ENCODE measurements at places on chromosomes 4 and X.

- DNase-seq = peak; percentile 15
These were observed 94.1 kb upstream of the GPR50 start for GRCh38 chrX:151082077-151082948.

GRCh38 chr4:117239434-117239833 lies 154.1 kb upstream of the TRAM1L1 start:
- no peak for DNase-seq

GRCh38 chrX:53356186-53356585 lies 66.3 kb downstream of the SMC1A start:
- no peak for DNase-seq

GRCh38 chr4:165378745-165379677 lies at the start of gene CPE:
Gene CPE (plus strand): TSS chr4:165379008. CDS start chr4:165379222, 214 bp downstream.
- DNase-seq = no peak

GRCh38 chrX:37677243-37677642 lies 8.3 kb upstream of the XK start:
- no peak for DNase-seq

GRCh38 chr4:113769744-113770143 lies 8.2 kb upstream of the CAMK2D start:
- DNase-seq = no peak

DNA sequence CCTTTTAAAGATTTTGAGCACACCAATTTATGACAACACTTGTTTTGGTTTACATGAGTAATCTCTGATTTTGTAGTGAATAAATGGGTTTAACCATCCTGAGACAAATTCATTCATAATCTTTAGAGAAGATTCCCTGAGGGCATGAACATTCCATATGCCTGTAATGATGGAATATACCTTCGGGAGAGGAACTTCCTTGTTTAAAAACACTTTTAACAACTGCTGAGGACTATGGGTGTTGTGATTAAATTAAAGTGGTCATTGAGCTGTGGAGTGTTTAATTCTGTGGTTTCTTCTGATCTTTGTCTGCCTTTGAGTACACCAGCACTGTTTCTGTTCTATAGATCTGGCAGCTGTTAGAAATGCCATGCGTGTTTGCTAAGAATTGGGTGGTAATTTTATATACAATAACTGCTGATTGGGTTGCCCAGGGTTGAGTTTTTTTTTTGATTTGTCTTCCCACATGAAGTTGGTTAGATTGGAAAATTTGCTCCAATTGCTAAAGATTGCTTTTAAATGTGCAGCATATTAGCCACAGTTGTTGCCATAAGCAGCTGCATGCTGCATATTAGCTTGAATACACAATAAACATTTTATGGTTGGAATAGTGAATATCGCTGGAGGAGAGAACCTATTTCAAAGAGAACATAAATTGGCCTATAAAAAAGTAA lies 86.8 kb downstream of the DCLK2 start:
- no peak for DNase-seq

DNA sequence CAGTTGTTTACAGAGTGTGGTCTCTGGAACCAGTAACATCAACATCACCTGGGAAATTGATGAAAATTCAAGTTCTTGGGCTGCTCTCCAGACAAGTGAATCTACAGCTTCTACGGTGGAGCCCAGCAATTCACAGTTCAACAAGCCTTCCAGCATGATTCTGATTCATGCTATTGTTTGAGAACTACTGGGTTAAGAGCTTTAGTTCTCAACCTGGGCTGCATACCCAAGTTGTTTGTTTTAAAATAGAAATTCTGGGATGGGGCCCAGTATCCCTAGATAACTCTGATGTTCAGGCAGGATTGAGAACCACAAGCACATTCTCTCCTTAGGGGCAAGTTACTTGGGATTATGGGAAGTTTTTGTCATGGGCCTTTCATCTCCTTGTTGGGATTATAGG lies 37.9 kb upstream of the PGK1 start:
- no peak for DNase-seq

- no peak for DNase-seq
These were observed 182.2 kb downstream of the PACRGL start for GRCh38 chr4:20882500-20882899.

DNA sequence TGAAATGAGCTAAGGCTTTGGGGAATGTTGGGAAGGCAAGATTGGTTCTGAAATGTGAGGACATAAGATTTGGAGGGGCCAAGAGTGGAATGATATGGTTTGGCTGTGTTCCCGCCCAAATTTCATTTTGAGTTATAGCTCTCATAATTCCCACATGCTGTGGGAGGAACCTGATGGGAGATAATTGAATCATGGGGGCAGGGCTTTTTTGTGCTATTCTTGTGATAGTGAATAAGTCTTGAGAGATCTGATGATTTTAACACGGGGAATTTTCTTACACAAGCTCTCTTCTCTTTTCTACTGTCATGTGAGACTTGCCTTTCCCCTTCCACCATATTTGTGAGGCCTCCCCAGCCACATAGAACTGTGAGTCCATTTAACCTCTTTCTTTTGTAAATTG lies 157.6 kb upstream of the C1QTNF7 start:
- DNase-seq = no peak

GRCh38 chrX:108127152-108127551 lies 35.6 kb downstream of the ATG4A start:
- no peak for DNase-seq

- no peak for DNase-seq
These were observed 15.7 kb downstream of the MSX1 start for GRCh38 chr4:4875147-4875546.

DNA sequence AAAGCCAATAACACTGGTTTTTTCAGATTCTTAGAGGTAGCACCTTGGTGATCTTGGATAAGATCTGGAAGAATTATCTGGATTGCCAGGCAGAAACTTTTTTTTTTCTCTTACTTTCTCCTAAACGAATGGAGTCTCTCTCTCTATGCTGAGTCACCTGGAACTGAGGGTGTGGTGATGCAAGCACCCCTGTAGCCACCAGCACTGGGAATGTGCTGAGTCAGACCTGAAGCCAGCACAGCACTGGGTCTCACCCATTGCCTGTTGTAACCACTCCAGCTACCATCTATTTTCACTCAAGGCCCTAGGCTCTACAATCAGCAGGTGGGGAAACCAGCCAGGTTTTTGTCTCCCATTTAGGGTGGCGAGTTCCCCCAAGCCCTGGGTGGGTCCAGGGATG lies 923.8 kb downstream of the RAPGEF2 start:
- DNase-seq = no peak

DNA sequence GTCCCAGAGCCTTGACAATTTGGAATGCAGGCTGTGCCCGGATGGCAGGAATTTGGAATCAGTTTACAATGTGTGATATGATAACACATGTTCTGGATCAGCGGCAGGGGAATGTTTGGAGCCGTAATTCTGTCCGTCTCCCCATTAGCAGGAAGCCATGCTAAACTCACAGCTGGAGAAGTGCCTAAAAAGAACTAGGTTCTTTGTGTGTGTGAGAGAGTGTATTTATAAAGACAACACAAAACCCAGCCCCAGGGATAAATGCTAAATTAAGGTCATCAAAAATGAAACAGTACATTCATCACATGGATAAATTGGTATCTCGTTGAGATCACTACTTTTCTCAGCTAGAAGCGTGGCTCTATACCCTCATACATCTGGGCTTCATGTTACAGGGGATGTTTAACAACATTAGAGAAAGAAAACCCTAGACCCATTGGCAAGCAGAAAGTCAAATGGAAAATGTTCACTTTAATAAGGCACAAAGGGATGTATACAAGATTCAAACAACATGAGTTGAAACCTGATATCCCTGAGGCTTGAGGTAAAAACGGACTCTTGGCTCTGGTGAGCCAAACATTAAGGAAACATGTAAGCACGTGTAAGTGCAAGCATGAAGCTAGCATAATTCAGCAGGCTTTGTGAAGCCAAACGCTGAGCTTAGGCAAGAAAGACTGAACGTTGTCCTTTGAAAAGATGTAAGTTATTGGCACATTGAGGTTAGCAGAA lies 18.0 kb upstream of the TMEM131L start:
- no peak for DNase-seq

DNA sequence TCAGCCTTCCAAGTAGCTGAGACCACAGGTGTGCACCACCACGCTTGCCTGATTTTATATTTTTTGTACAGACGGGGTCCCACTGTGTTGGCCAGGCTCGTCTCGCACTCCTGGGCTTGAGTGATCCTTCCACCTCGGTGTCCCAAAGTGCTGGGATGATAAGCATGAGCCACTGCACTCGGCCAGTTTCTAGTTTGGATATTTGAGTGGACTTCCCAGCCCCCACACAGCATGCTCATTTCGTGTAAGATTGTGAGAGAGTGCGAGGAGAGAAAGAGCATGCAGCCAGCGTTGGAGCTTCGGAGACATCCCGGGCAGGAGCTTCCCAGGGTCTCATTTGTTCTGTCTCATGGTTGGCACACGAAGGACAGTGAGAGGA lies 31.8 kb downstream of the ARSD start:
- no peak for DNase-seq

GRCh38 chrX:110228453-110228852 lies 89.4 kb downstream of the AMMECR1 start:
- DNase-seq = no peak

DNA sequence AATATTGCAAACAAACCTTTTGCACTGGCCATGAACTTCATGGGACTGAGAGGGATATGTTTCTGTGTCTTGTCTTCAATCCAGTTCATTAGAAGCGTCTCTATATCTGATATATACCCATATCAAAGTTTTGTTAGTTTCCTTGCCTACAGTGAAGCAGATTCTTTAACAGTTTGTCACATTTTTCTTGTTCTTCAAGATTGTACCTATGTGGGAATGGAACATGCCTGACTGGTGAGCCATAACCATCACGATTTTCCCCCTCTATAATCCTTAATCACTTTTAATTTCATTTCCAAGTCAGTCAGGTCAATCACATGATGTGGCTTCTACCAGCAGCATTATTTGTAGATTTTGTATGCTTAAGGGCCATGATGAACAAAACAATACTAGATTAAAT lies 197.1 kb upstream of the PDE5A start:
- DNase-seq = no peak

GRCh38 chrX:19602866-19603622 lies 87.7 kb upstream of the MAP3K15 start:
- DNase-seq = peak; percentile 47

- no peak for DNase-seq
These were observed 9.5 kb upstream of the AMMECR1 start for GRCh38 chrX:110327336-110327735.

GRCh38 chr4:165359506-165359905 lies 19.3 kb upstream of the CPE start:
- no peak for DNase-seq

- DNase-seq = no peak
These were observed 32.2 kb downstream of the TFDP3 start for GRCh38 chrX:133185938-133186337.

DNA sequence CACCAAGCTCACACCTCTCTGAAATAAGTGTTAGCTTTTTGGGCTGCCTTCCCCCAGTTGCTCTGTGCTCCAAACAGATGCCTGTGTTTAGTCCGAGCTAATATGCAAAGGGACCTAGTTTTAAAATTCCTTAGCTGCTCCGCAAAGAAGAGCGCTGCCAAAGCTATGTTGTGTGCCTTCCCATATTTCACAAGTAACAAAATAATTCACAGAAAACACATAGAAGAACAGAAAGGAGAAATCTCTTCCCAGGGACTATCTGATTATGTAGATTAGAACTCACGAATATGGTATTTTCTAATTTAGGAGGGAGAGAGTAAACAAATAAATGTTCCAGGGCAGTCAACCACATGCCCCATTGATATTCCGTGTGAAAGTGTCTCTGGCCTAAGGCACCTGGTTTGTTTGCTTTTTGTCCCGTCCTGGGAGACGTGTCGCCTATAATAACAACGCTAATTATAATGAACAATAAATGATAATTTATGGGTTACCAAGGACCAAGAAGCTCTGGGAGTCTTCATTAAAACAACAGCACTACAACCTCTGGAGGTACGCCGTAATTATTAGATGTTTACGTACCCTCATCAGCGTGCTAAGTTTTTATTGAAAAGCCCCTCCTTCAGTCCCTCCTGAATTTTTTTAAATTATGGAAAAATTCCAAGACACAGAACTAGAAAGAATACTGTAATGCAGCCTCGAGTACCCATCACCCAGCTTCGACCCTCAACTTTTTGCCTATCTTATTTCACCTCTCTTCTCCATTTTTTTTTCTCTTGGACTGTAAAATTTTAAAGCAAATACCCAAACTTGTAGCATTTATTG lies 1.2 kb upstream of the CCNG2 start:
- no peak for DNase-seq

DNA sequence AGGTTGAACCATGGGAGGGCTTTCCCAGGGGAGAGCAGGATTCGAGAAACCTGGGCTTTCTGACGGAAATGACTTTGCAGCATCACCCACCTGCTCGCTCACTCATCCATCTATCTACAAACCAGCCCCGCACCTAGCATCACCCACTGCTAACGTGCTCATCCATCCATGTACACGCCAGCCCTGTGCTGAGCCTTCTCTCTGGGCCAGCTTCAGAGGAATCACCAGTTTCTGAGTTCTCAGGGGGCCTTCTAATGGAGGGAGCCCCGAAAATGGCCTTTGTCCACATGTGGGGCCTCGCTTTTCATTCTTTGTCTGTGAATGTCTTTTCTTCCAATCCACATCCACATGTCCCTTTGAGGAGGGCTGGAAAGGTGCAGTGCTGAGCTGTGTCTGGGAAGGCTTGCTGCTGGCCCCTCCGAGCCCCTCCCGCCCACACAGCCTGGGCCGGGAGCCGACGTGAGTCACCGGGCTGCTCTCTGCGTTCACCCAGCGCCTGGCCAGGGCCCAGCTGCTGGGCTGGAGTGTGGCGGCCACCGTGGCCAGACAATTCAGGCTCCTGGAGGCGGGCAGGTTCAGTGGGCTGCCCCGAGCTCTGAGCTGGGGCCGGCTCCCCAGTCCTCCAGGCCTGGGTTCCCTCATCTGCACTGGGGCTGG lies 14.7 kb downstream of the SORCS2 start:
- DNase-seq = peak; percentile 79

- no peak for DNase-seq
These were observed 497 bp downstream of the HPGD start for GRCh38 chr4:174521800-174522182.

- no peak for DNase-seq
These were observed 308.5 kb downstream of the CAMK2D start for GRCh38 chr4:113452868-113453620.

DNA sequence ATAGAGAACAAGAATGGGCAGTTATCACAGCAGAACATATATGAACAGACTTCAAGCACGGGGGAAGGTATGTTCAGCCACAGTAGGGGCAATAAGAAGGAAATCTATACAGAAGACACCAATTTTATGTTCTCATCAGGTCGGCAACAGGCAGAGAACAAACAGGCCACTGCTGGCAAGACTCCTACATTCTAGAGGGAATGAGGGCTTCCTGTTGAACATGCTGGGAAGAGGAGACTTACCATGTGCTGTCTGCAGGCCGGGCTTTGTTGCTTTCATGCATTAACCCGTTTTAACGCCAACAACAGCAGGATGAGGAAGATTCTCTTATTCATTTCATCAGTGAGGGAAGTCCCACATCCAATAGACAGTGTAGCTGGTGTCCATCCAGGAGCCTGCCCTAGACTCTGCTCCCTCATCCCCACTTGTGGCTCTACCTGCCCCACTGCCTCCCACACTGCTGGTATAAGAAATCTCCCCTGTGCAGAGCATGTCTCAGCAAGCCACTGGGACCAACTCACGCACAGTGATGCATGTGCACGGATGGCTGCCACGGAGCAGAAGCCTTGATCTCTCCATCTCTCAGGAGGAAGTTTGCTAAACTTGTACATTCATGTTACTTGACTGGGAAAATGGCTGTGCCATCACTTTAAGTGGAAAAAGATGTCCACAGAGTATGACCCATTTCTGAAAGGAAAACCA lies 84.5 kb downstream of the ACOX3 start:
- DNase-seq = no peak

All from GM04504 (cell line).